ENCODE measurements at places on chromosomes 13 and 19.

GRCh38 chr13:72255908-72256307, 388.9 kb upstream of the DACH1 start:
- DNase-seq: peak; percentile 5

GRCh38 chr19:51398096-51398704, 7.8 kb upstream of the C19orf84 start:
- peak; percentile 49 for DNase-seq

GRCh38 chr13:101845245-101846020, 393.0 kb downstream of the ITGBL1 start:
- DNase-seq: no peak

DNA sequence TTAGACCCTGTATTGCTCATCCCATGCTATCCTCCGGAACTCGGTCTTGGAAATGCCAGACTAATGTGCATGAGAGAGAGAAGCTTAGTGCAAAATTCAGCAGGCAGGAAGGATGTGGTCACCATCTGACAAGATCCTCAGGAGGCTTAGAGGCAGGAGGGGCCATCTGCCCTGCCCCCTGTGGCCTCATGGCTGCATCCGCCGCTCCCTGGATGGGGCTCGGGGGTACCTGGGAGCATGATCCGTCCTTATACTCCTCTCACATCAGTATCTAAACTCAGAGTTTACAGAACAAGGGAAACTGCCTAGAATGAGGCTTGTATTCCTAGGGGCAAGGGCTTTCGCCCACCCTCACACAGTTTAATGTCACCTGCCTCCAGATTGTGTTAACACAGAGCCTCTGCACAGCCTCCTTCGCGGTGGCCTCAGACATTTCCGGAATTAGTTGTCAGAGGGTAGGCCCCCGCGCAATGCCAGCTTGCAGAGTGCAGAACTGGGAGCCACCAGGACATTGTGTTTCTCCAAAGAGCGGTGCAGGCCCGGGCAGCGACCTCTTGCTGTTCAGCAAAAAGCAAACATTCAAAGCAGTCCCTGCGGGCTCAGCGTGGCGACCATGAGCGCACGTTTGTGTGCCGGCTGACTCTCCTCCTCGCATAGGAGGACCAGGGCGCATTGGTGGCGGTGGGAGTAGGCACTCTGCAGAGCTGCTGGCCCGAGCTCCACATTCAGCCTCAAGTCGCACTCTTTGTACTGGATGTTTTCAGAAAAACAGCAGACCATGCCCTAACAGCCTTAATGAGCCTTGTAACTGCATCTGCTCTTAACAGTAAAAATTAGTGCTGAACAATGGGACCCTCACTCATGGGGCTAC, 39.1 kb downstream of the GPR12 start:
- DNase-seq: peak; percentile 92

DNA sequence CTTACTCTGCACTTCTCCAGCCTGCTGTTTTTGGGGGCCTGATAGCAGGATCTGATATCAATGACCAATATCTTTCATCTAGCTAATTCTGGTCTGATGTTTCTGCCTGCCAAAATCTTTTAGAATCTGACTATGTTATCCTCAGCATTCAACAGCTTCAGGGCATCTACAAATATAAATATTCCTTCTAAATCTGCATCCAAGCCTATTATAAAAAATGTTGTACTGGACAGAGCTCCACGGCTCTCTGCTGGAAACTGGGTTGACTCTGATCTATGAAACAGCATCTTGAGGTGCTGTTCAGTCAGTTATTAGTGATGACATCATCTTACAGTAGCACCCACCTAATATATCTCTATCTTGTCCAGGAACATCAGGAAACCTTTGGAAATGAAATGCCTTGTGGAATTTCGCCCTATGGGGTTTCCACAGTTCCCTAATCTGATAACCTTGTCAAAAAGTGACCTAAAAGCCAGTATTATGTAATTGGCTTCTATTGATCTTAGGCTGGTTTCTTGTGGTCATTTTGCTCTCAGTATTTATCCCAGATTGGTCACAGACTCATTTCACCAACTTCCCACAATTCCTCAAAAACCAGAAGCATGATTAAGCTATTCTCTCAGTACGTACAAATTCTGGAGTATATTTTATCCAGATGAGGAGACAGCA, 33.0 kb downstream of the ERICH6B start:
- no peak for DNase-seq

GRCh38 chr19:6534451-6535093, 3.7 kb downstream of the TNFSF9 start:
- DNase-seq: no peak

DNA sequence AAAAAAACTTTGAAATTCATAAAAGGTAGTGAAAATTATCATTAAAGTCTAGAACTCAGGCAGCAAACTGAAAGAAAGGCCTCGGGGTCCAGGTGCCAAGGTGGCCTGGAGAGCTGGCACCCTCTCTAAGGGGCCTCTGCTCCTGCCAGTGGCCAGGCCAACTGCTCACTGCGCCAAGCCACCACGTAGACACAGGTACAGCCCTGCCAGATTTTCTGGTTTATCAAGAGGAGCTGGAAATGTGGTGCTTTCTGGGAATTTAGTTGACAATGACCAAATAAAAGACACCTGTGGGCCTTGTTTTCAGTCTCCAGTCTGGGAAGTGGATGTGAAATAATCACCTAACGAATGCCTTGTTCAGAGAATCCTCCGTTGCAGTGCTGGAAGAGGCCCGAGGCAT, 22.8 kb downstream of the ZNF574 start:
- DNase-seq: no peak

- no peak for DNase-seq
Measured at GRCh38 chr19:3881272-3882040, 971 bp downstream of the ATCAY start.

- DNase-seq: no peak
Measured at GRCh38 chr13:111668451-111668850, 348.0 kb downstream of the TEX29 start.

DNA sequence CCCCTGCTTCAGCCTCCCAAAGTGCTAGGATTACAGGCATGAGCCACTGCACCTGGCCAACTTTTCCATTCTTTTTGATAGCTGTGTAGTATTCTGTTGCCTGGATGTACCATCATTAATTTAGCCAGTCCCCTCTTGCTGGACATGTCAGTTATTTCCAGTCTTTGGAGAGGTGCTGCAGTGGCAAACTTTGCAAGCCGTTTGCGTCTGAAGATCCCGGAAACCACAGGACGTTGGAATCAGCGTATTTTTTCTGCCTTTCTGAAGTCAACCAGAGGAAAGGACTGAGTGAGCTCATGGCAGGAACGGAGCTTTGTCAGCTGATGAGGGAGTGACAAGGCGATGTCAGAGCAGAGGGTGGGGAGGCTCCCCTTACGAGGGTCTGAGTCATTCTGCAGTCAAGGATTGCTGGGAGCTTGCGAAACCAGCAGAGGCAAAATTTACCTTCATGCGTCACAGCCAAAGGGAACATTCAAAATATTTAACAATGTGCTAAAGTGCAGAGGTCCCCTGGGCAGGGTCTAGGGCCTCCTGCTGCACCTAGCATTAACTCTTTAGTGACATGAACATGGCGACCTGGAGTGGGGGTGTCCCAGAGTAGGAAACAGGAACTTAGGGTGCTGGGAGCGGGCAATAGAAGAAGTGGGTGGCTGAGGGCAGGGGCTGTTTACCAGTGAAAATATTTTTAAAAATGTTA, 5.6 kb downstream of the C5AR1 start:
- peak; percentile 62 for DNase-seq

DNA sequence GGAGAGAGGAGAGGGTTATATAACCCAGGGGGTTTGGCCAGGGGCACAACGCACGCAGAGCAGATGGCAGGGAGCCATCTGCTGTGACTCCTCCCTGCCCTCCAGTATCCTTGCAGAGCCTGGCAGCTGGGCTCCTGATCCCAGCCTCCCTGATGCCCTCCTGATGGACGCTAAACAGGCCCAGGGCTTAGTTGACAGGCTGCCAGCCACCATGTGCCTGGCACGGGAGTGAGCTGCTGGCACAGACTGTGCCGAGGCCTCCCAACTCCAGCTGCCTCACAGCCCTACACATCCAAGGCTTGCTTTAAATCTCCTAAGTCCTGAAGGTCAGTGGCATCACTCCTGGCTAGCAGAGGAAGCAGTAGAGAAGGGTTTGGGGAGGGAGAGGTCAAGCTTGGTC, 16.7 kb downstream of the SYDE1 start:
- DNase-seq: no peak

- DNase-seq: peak; percentile 15
Measured at GRCh38 chr13:33017323-33017929, 1.2 kb downstream of the KL start.

GRCh38 chr19:347946-348861, 3.6 kb upstream of the MIER2 start:
- no peak for DNase-seq

DNA sequence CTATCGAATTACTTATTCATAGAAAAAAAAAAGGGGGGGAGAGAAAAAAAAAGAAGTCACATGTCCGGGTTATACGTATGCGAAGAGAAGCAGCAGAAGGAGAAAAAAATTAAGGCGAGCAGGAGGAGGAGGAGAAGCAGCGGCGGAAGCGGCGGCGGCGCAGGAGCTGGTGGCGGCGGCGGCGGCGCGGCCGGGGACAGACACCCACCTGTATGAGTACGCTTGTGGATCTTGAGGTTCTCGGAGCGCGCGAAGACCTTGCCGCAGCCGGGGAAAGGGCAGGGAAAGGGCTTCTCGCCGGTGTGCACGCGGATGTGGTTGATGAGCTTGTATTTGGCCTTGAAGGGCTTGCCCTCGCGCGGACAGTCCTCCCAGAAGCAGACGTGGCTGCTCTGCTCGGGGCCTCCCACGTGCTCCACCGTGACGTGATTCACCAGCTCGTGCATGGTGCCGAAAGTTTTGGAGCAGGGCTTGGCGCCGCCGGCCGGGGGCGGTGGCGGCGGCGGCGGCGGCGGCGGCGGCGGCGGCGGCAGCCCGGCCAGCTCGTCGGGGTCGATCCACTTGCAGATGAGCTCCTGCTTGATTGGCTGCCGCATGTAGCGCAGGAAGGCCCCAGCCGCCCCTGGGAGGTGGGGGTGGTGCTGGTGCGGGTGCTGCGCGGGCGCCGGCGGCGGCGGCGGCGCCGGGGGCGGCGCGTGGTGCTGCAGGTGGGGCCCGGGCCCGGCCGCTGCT, 1.5 kb downstream of the ZIC5 start:
- DNase-seq: peak; percentile 40

DNA sequence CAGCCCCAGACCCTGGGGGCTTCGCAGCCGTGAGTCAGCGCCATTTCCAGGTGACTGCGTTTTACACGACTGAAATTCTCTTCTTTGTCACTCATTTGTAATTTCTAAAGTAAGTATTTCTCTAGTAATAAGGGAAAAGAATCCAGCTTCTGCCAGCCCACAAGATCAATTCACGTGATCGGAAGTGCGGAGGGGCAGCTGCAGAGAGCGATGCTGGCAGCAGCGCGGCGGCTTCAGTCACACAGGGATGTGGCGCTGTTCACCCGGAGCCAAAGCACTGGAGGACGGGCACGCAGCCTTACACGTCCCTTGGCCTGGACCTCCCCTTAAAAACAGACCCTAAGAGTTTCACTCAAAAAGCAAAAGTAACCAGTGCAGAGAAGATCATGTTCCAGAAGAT, 18.4 kb downstream of the GRTP1 start:
- DNase-seq: no peak

GRCh38 chr13:74678308-74678965, 544.2 kb upstream of the KLF12 start:
- DNase-seq: no peak

GRCh38 chr13:113065406-113066141, 40.0 kb upstream of the F7 start:
- DNase-seq: no peak

DNA sequence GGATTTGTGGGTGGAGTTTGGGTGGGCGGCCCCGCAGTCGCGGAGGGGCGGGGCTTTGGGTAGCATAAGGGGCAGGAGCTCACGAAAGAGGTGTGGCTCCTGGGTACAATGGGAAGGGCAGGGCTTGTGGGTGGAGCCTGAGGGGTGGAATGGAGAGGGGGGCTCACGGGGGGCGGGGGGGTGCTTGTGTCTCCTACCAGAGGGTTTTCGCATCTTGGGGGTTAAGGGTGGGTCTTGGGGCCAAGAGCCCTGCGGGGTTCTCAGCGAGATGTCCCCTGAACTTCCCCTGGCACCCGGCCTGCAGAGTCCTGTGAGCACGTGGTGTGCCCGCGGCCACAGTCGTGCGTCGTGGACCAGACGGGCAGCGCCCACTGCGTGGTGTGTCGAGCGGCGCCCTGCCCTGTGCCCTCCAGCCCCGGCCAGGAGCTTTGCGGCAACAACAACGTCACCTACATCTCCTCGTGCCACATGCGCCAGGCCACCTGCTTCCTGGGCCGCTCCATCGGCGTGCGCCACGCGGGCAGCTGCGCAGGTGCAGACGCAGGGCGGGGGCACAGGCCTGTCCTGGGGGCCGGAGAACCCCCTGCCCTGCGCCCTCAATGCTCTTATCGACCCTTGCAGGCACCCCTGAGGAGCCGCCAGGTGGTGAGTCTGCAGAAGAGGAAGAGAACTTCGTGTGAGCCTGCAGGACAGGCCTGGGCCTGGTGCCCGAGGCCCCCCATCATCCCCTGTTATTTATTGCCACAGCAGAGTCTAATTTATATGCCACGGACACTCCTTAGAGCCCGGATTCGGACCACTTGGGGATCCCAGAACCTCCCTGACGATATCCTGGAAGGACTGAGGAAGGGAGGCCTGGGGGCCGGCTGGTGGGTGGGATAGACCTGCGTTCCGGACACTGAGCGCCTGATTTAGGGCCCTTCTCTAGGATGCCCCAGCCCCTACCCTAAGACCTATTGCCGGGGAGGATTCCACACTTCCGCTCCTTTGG, 5.1 kb downstream of the FSTL3 start:
- peak; percentile 91 for DNase-seq

DNA sequence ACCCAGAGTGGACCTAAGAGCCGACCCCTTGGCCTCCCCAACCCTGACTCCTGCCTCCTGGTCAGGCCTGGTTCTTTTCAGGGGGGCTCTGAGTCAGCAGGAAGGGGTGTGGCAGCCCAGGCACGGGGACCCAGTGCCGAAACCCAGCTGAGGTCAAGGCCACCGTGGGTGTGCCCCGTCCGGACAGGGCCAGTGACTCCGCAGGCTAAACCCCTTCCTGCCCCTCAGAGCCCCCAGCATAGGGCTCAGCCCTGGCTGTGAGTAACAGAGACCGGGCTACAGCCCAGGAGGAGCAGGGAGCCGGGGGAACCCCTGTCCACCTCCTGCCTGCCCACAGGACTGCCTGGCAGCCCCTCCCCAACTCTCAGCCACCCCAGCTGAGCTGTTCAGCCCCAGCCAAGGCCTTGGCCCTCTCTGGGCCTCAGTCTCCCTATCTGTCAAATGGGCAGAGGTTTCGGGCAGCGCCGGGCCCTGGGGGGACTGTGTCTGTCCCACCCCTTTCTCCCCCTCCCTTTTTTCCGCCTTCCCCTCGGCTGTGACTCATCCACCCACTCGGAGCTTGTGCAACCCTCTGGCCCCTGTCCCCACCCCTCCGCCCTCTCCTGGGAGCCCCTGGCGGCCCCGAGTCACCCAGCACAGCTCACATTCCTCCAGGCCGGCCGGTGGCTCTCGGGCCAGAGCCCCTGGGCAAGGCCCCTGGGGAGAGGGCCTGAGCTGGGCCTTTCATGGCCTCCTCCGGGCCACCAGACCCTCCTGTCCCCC, 8.6 kb downstream of the ZBTB7A start:
- no peak for DNase-seq

All from Jurkat, Clone E6-1 (cell line).